ELR (cell line): ENCODE measurements at places on chromosomes 3 and 15.
A peak's percentile ranks its signal among the peaks of the same experiment; 100 is the strongest.

DNA sequence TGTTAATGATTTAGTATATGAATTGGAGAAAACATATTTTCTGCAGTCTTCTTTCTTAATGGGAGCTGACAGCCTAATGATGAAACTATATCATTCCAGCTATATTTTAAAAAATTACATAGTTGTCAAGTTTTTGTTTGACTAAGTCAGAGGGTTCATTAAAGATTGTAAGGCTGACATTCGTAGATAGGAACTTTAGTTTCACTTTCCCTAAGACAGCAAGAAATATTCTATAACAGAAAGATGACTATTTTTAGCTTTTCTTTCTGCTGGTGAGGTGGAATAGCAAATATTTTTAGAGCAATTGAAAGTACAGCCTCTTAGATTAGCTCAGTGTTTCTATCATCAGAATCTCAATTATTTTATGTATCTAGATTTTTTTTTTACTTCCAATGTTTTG, 60.2 kb downstream of the PIAS1 start:
- peak; percentile 41 for DNase-seq

DNA sequence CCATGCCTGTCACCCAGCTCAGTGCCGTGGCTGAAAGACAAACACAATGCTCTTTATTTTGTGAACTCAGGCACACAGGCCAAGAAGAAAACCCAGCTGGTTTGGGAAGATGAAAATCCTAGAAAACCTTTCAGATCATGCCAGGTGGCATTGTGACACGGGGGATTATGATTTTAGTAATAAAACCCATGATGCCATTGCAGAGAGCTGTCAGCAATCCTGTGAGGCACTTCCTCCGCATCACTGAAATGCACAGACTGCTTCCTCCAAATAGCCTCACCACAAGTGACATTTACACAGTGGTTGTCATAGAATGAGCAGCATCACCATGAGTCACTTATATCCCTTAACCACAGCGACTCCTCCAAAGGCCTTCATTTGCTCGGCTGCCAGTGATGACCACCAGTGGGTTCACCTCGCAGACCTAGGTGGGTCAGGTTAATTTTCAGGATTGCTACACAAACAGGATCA, 22.7 kb downstream of the ABHD6 start:
- DNase-seq = peak; percentile 91

DNA sequence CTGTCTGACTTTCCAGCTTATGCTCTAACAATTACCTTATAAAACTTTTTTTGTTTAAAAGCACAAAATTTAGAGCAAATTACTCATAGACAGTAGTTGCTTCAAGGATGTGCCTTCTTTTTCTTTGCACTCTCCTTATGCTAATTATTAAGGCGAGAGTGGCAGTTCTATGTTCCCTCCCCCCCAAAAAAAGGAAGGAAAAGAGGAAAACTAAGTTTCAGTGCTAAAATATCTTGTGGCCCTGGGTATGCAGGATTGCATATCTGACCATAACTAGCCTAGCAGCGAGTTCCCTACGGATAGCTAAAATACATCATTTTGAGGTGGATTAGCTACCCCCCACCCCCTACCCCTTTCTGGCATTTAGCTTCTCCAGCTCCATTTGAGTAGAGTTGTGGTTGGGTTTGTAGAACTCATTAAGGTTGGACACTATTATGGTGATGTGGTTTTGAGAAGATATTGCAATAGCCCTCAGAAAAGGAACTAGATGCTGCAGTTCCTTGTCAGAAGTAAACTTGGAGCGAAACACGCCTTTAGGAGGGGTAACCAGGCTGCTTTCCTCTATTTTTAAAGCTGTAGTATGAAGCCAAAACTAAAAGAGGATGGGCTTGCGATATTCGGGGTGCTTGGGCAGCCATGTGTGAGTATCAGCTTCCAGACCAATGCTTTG, 174.6 kb downstream of the AKAP13 start:
- no peak for DNase-seq

GRCh38 chr15:52783929-52784798, 6.0 kb downstream of the ONECUT1 start:
- no peak for DNase-seq

- no peak for DNase-seq
These were observed 30.4 kb downstream of the TFDP2 start for GRCh38 chr3:142118911-142119310.

DNA sequence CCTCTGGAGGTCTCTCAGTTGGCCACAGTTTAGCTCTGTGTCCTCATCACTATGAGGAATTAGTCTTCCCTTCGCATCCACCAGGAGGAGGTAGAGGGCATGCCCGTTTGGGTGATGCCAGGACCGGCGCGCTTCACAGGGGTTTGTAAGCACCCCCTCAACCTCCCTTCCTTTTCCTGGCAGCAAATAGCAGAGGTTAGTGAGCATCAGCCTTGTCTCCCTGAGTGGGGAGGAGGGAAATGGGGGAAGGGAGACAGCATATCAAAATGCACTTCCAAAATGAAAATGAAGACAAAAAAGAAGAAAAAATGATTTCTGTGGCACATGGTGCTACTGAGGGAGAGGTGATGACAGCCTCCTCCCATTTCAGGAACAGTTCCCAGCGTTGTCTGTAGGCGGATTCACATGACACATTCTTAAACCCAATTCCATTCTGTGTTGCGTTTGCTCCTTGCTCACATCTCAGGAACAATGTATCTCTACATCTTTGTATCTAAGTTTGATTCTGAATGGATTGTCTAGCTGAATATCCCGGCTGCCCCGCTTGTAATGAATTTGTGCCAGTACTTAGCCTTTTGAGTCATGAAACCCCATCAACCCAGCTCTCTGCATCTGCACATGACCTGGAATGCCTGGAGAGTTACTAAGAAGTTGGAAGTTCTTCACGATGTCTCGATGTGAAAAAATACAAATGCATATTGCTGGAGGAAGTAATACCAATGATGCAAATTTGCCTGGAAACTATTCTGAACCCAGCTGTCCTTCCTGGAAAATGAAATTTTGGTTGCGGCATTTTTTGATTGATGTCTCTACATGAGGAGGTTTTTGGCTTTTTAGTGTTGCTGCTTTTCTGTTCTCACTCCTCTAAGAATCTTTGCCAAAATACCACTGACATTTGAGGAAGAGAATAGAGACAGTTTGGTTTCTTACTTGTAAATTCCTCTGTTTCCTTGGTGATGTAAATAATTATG, 45.2 kb downstream of the TYRO3 start:
- DNase-seq = peak; percentile 86

- no peak for DNase-seq
These were observed 38.1 kb upstream of the IQSEC1 start for GRCh38 chr3:13111173-13111872.

- no peak for DNase-seq
These were observed 23.9 kb upstream of the SLC12A8 start for GRCh38 chr3:125236331-125236903.

GRCh38 chr3:17057321-17057720, 172.6 kb downstream of the PLCL2 start:
- peak; percentile 61 for DNase-seq

DNA sequence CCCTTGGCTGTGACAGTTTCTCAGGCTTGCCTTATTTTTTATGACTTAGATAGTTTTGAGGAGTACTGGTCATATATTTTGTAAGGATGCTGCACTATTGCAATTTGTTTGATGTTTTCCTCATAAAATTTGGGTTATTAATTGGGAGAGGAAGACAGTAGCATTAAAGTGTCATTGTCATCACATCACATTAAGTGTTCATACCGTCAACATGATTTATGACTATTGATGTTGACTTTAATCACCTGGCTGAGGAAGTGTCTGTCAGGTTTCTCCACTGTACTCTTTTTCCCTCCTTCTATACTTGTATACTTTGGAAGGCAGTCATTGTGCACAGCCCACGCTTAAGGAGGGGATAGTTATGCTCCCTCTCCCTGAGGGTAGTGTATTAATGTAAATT, 26.9 kb downstream of the TRIM69 start:
- DNase-seq = no peak

DNA sequence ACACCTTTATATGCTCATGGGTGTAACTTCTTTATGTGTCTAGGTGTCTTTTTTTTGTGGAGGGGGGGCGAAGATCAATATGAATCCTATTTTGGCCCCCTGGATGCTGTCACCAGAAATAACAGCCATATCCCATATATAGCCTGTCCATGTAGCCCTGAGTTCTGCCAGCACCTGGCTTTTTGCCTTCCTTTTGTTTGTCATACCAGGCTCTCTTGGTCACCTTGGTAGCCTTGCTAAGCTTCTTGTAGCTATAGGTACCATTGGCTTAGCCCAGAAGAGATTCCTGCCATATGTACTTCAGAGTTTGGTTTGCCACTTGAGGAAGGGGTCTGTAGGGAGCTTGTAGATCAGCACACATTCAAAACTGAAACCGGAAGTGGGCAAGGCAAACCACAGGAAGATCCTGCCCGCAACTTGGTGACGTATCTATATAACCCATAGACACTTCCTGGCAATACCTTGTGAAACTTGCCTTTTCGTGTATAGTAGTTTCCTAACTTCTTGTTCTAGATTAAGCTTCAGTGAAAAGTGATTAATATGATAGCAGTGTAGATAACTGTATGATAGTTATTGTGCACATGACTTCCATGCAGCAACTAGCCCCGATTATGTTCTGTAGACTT, 11.9 kb downstream of the RASA2 start:
- DNase-seq = no peak

DNA sequence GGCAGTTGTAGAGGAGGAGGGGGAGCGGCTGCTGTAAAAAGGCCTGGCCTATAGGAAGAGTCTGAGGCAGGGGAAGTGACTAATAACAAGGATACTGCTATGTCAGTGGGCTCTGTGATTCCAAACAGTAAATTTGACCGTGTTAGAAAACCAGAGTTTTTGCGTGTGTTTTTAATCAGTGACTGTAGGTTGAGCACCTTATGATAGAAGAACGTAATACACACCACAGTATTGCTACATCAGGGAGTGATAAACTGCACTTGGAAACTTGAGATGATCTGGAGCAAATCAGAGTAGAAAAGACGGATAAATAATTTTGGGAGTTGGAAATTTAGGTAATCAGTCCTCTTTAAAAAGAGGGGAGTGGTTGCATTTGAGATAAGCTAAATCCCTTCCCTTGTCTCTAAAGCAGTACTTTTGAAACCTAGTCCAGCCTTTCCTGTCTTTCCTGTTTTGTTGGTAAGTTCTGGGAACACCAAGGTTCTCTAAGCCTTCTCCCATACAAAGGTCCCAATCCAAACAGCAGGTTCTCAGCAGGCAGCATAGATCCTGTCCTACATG, 130.5 kb upstream of the NR2E3 start:
- DNase-seq = peak; percentile 75

- DNase-seq = no peak
These were observed 20.2 kb upstream of the OR5H6 start for GRCh38 chr3:98243843-98244242.

GRCh38 chr3:151795276-151795675, 18.6 kb upstream of the AADAC start:
- peak; percentile 63 for DNase-seq

GRCh38 chr15:45147606-45148005, 17.8 kb downstream of the DUOX1 start:
- no peak for DNase-seq

- DNase-seq = no peak
These were observed 1042.1 kb downstream of the TUSC7 start for GRCh38 chr3:117751651-117752050.

DNA sequence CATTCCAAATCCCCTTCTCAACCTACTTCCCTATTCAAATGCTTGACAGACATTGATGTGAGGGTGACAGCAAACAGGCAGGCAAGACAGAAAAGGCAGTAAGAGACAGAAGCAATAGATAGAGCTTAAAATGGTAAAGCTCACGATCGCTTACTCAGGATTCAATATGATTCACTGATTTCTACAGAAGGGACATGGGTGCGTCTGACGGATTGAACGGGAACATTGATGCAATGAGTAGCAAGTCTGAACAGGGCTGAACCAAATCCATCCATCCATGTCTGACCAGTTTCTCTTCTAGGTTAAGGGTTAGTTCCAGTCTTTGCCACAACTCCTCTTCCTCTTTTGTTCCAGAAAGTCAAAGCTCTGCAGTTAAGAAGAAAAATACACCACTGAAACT, 35.1 kb downstream of the P2RY1 start:
- no peak for DNase-seq

DNA sequence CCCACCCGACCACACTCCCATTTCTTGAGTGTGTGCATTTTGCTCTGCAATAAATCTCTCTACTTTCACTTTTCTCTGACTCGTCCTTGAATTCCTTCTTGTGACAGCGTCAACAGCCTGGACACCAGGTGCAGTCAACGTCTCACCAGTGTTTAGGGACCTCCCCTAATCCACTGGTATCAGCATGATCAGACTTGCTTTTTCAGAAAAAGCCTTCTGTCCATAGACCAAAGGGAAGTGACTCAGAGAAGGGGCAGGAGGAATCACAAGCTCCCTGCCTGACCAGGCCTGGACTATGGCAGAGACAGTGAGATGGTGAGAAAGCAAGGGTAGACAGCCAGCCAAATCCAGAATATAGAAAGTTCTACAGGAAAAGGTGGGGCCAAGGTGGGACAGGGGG, 15.5 kb downstream of the CCR5 start:
- DNase-seq = peak; percentile 87

DNA sequence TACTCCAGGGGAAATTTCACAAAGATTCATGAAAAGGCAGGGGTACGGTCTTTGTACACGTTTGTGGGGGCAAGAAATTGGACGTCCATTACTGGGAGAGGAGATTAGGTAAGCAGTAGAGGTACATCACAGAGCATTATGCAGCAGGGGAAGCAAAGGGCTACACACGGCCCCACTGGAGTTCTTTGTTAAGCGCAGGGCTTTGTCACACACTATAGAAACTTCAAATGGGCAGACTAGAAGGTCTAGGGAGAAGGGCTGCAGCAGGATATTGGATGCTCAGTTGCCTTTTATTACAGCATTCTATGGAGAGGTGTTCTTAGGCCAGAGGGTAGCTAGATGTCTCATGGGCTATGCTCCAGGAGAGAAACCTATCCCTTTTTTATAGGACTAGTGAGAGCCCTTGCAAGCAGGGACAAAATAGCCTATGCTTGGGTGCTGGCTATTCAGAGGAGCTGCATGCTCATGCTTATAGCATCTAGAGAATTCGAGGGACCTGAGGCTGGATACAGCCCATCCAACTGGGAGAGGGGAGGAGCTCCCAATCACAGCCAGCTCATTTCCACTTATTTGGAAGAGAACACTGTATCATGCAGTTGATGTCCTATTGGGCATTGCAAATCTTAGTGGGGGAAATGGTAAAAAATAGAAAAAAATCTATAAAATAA, 506.4 kb upstream of the ADAMTS9 start:
- DNase-seq = no peak

DNA sequence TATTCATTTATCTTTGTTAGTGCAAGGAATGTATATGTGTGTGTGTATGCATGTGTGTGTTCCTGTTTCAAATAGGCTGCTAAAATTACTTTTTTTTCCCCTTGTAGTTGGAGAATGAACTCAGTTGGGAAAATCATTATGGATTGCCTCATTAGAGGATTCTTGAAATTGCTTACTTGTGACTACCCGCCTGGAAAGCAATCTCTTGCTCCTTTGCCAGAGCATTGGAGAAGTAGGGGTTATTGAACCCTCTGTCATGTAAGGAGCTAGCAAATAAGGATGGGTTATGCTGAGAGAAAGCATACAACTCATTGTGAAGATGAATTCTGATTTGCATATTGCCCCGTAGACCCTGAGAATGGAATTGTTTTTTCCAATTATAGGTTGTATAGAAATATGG, 474.5 kb downstream of the CADM2 start:
- no peak for DNase-seq

- no peak for DNase-seq
These were observed 45.2 kb downstream of the ITGA11 start for GRCh38 chr15:68386587-68387288.
